ENCODE measurements at places on chromosomes 5 and 9. TPM values are rescaled to one million over a fixed set of nuclear protein-coding genes. Genes with fewer than 3 reads are reported as not detected.

Gene OR2V2
- total RNA-seq: not detected

Gene ACTBL2
- total RNA-seq: not detected

DNA sequence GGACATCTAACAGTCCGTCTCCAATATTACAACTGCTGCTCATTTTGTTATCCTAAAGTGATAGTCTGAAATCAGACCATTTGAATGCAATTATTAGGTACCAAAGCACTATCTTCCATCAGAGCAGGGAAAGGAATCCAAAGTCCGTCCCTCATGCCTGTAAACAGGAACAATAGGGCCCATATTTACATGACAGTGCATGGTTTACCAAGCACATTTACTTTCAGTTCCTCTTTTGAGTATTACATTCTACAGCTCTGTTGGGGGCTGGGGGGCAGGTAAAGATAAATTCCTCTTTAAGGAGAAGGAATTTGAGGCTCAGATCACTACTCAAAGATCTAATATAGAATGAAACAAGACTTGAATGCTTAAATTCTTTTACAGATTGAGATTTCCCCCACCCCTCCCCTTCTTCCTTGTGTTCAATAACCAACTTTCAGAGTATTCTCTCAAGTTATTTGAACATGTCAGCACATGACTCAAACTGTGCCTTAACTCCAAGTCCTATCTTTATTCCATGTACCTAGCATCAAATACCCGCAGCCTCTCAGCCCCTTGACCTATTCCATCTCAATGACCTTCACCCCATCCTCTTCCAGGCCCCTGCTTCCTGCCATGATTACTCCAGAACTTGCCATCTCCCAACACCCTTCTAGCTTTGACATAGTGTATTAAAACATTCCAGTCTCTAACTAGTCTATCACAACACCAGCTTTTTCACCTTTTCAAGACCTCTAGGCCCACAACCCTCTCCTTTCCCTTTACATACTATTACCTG, 71.0 kb downstream of the BRINP1 start:
- no peak for DNase-seq

GRCh38 chr5:135269199-135269598, 129.8 kb downstream of the MACROH2A1 start:
- no peak for DNase-seq

- DNase-seq: no peak
Measured at GRCh38 chr5:37565062-37565670, 186.0 kb downstream of the WDR70 start.

DNA sequence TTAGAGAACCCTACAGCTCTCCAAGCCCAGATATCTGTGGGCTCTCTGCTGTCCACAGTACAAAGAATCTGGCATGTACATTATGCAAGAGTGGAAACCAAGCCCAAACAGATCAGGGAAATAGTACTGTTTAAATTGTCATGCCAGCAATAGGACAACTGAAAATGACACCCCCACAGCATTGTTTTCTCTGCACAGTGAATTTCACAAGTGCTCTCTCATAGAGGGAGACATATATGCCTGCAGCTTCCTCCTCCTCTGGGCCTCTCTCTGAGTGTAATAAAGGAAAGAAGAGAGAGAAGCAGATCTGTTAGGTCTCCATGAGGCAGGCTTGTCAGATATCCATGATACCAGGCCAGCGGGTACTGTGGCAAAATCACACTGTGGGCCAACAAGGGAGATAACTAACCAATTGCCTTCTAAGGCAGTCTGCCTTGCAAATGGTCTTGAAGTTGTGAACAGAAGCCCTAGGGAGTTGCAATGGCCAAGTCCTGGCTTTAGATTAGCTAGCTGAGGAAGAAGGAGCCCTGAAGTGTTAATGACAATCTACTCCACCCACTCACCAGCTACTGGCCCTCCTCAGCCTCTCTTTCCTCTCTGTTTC, 54.4 kb upstream of the JMY start:
- no peak for DNase-seq

GRCh38 chr5:91535499-91535898, 152.4 kb upstream of the ARRDC3 start:
- DNase-seq: no peak

GRCh38 chr9:37017546-37017945, 16.5 kb downstream of the PAX5 start:
- no peak for DNase-seq

All from dorsolateral prefrontal cortex (tissue), 122 donors.